ENCODE measurements at places on chromosomes 2 and 18. TPM values are rescaled to one million over a fixed set of nuclear protein-coding genes. Genes with fewer than 3 reads are reported as not detected.

DNA sequence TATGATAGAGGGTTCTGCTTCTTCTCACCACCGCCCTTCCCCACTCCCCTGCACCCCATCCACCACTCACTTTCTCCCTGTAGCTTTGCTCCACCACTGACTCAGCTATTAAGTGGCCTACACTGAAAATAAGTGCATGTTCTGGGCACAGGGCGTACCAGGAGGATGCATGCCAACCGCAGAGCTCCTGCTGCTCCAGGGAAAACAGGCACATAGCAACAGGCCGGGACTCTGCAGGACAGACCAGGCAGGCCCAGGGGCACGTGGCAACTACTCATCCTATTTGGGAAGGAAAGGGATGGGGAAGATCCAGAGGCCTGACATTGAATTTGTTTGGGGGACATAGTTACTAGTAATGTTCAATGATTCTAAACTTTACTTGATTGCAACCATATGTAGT lies 28.4 kb downstream of the ARL4C start:
- no peak for DNase-seq

DNA sequence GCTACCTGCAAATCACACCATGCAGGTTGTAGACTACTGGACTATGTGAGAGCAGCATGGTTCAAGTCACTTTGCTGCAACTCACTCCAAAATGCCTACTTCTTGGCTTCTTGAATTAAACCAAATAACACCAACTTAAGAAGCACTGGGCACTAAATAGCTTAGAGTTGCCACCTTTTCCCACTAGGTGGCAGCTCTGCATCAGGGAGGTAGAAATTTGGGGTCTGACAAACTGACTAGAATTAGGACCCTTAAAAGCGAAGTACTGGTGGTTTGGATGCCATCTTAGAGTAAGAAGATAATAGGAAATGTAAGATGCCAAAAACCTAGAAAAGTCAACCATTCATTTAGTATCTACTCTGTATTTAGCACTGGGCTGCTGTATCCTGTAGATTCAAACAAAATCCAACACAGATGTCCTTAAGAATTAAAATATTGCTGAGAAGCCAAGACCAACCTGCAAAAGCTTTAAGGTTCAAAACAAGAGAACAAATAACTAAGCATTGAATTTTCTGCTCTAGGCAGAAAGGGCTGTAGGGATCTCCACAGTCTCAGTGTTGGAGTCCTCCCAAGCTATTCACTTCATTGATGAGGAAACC lies 65.5 kb downstream of the CCBE1 start:
- no peak for DNase-seq

DNA sequence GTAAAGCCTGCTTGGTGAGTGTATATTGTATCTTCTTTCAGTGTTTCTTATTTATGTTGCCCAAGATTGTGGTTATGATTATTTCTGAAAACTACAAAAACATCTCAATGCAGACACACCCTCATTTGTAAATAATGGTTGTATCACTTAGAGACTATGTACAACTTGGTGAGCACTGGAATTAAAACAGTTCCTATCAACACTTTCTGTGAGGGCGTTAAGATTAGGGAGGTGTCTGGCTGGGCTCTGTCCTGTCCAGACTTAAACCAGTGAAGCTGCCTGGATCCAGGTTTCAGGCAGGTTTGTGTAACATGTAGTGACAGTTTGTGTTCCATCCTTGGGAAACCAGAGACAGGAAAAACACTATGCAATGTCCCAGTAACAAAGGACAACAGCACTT lies 49.7 kb downstream of the CTAGE1 start:
- no peak for DNase-seq

GRCh38 chr2:66433945-66434678 lies 813 bp upstream of the MEIS1 start:
- DNase-seq = no peak

GRCh38 chr2:60413069-60413813 lies 140.2 kb downstream of the BCL11A start:
- DNase-seq = no peak

Gene WDR35
- 34.1 TPM for total RNA-seq

Gene SLC5A7
- total RNA-seq = 6.3 TPM

DNA sequence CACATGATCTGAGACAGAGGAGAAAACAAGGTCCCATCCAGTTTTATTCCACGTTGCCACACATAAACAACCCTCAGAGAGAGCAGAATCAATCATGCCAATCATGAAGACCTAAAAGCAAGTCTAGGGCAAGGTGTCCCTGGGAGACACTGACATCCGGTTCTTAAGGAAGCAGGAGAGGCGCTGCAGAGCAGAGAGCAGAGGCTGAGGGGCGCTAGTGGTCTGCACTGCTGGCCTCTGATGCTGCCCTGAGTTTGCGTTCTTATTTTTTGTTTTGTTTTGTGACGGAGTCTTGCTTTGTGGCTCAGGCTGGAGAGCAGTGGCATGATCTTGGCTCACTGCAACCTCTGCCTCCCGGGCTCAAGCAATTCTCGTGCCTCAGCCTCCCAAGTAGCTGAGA lies 83.3 kb downstream of the SMIM21 start:
- no peak for DNase-seq

DNA sequence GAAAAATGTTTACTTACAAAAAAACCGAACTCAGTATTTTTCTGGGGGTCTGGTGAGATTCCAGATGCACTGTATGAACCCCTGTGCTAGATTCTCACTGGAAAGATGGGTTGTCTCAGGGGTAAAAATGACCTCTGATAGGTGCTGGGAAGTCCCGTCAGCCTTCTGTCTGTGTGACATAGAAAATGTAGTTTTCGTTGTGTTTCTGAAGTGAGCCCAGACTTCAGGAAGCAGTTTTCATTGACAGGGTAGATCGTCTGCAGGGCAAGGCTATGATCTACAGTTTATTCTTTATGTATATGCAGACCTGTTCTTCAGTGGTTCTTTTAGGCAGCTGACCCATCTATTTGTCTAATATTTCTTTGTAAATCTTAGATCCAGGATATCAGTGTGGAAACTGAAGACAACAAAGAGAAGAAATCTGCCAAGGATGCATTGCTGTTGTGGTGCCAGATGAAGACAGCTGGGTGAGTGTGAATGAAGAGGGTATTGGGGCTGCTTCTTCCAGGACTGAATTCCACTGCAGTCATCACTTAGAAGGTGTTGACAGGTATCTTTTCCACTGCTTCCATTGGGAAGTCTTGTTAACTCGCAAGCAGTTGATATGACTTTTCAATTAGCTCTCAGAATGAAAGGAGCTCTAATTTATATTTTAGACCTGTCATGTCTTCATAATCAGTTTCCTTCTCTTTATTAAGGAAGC lies 107.5 kb upstream of the EML6 start:
- no peak for DNase-seq

DNA sequence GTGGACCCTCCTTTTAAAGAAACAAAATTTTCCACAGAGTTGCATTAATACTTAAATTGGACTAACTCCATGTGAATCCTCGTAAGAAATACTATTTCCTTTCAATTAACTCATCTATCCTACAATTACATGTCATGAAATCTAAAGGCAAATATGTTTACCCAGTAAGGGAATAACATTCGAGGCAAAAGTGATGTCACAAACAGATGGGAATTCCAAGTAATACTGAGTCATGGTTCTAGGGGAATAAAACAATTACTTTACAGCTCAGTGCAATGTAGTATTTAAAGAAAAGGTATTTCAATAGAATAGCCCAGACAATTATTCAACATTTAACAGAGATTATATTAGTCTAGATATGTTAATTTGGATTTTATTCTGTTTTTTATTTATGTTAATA lies 205.8 kb downstream of the ZNF385B start:
- DNase-seq = no peak

Gene CDH19
- total RNA-seq = 18.3 TPM

DNA sequence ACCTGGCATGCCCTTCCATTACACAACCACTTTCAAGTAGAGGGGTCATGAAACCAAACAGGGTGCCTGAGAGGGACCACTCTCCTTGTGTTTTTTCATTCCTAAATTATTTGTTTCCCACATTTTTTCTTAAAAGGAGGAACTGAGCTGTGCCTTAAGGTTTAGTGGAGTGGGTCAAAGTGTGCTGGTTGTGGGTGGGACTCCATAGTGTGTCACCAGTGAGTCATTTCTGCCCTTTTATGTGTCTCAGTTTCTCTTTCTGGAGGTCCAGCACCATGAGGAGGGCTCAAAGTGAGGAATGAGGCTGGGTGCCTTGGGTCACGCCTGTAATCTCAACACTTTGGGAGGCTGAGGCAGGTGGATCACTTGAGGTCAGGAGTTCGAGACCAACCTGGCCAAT lies 37.8 kb downstream of the COMMD1 start:
- DNase-seq = no peak

- DNase-seq = no peak
Observed at GRCh38 chr2:51000849-51001617, 30.9 kb downstream of the NRXN1 start.

GRCh38 chr2:37652199-37652640 lies 19.2 kb downstream of the CDC42EP3 start:
- DNase-seq = no peak

- no peak for DNase-seq
Observed at GRCh38 chr2:156320486-156321098, 11.9 kb downstream of the NR4A2 start.

Gene PDK1
- total RNA-seq = 17.7 TPM

DNA sequence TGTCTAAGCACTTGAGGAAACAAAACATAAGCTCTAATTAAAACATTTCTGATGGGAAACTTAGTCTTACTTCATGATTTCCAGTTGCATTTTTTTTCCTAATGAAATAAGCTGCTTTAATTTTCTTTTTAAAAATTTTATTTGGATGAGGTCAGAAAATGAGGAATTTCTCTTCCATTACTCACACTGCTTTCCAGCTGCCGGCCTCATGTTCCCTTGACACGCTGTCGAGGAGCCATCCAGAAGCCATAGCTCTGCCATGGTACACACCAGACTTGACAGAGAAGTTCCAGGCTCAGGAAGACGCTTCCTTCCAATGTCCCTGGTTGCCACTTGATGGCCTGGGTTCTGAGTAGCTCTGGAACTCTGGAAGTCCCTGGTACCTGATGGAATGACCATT lies 12.1 kb upstream of the MAPRE2 start:
- DNase-seq = no peak

DNA sequence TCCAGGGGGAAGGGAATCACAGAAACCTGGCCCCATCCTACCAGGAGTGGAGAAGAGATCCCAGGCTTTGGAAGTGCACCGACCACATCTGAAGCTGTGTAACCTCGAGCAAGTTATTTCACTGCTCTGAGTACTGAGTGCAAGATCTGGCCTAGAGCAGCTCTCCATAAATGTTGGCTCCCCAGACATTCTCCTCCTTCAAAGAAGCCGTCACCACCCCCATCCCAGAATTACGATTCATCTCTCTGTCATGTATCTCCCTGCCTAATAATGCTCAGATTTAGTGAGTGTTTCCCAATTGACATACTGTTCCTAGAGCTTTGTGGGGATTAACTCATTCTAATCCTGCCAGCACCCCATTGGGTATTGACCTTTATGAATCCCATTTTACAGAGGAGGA lies 51.7 kb downstream of the TNS1 start:
- no peak for DNase-seq

DNA sequence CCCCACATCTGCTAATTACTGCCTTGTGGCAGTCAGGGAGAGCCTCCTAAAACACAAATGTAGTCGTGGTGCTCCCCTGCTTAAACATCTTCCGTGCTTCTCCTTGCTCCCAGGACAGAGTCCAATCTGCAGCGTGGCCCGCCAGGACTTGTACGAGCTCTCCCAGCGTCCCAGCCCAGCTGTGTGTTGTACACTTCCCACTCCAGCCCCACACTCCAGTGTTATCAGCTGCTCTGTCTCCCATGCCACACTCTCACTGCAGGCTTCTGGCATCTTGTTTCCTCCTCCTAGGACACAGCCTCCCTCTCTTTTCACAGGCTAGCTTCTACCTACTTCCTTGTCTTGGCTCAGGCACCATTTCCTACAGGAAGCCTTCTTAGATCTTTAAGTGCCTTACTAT lies 199.4 kb downstream of the ALPK2 start:
- DNase-seq = no peak

- no peak for DNase-seq
Observed at GRCh38 chr2:56185582-56186046, 1.8 kb downstream of the CCDC85A start.

Gene EVX2
- 1.9 TPM for total RNA-seq

Gene GEN1
- 21.0 TPM for total RNA-seq

DNA sequence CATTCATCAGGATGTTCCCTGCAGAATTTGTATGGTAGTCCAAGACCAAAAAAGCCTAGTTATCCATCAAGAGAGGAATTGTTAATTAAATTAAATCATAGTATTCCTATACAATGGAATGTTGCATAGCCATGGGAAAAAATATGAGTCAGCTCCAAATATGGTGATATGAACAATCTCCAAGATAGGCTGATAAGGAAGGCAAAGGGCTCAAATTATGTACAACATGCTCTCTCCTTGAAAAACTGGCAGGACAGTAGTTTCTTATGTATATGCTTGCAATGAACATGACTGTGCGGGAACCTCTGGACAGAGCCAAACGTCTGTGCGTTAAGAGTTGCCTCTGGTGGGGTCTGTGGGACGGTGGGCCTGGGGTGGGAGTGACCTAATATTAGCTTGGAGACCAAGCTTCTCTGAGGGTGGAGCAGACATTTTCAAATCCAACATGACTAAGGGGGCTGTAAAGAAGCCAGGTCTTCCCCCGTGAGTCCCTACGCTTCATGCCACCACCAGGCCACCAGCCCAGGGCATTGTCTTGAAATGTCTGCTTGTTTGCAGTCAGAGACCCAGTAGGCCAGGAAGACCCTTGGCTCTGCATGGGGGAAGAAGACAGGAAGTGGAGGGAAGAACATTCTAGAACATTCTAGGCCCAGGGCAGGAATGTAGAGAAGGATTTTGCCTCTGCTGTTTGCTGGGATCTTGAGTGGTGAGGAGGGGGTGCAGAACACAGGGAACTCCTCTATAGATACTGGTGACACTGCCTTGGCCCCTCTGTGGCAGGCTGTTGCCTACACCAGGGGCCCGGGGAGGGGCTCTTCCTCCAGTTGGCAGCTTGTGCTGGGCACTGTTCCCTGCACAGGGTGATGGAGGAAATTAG lies 244.0 kb upstream of the HS6ST1 start:
- DNase-seq = no peak

DNA sequence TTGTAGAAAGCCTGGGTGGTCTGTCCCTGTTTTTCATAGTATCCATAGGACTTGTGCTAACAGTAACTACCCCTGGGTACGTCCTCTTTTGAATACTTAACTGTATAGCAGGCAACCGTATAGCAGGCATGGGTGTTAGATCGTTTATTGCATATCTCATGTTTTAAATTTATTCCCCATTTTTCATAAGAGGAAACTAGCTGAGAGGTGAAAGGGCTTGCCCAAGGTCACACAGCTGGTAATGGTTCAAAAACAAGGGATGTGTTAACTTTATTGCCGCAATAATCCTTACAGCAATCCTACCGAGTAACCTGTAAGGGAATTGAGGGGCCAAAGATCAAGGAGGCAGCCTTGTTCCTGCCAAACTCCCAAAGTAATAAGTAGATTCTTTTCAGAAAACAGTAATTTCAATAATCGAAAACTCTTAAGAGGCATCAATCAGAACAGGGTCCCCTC lies 990 bp upstream of the MGAT4A start:
- no peak for DNase-seq

DNA sequence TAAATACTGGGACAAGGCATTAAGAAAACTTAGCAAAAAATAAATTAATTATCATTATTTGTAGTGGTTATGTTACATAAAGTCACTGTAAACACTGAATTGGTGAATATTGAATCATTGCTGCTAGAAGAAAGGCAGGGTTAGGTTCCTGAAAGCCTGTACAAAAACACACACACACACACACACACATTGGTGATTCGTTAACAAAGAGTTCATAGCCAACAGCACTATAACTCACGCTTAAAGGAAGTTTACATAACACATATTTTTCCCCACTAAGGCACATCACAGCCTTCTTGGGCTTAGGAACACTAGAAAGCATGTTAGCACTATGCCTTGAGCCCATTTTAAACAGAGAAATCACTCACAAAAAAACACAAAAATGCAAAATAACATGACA lies 690.0 kb upstream of the PIK3C3 start:
- no peak for DNase-seq

Gene C1QL2
- not detected for total RNA-seq

Data from urinary bladder (tissue), 4 donors.